Vagina (tissue), 2 donors: ENCODE measurements at places on chromosomes 4 and X. TPM values are rescaled to one million over a fixed set of nuclear protein-coding genes. Genes with fewer than 3 reads are reported as not detected.

The SHROOM2 gene
- 8.8 TPM for total RNA-seq

DNA sequence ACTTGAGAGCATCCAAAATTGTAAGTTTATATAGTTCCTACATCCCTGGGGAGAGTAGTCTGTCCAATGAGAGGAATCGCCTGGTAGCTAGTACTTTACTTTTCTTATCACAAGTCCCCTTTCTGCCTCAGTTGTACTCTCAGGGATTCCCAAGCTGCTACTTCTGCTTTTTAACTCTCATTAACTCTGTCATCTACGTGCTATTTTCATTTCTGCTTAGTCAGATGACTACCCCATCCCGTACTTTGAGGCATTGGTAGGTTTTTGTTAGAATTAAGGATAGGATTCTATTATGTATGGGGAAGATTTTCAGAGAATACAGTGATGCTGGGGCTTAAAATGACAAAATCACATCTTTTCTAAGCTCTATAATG, 24.7 kb downstream of the RBPJ start:
- no peak for DNase-seq

The NKX3-2 gene
- total RNA-seq = 2.9 TPM

DNA sequence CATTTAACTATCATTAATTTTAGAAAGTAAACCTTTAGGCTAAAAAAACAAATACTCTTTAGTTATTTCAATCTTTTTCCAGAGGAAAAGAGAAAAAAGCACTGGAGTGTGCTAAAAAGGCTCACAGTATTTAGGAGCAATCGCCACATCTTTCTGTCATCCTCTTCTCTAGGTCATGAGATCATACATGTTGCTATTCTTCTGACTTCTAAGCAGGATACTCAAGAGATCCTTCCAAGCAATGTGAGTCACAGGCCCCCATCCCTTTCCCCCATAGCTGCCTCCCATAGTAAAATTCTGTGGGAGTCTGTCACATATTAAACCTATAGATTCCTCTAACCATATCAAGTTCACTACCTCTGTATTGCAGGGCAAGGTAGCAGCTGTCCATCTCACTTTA, 7.7 kb downstream of the EDNRA start:
- DNase-seq = no peak

GRCh38 chrX:71636438-71637252, 18.3 kb upstream of the CXCR3 start:
- DNase-seq = no peak

GRCh38 chr4:81352446-81352835, 119.3 kb downstream of the RASGEF1B start:
- no peak for DNase-seq

DNA sequence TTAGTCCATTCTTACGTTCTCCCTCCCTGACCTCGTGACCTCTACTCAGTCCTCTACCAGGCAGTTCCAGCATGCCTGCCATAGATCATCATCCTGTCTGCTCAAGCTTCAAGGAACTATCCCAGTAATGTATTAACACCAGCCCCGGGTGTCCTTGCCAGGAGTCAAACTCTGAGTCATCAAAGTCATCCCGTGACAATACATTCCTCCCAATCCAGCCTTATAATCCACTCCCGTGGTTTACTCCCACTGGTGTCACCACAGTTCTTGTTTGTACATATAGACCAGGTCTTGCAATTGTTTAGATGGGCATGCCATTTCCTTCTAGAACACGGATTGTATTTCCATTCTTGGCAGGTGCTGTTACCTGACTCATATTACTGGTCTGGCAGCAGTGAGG, 68.7 kb upstream of the TAB3 start:
- no peak for DNase-seq

The DNAAF6 gene
- total RNA-seq = not detected

DNA sequence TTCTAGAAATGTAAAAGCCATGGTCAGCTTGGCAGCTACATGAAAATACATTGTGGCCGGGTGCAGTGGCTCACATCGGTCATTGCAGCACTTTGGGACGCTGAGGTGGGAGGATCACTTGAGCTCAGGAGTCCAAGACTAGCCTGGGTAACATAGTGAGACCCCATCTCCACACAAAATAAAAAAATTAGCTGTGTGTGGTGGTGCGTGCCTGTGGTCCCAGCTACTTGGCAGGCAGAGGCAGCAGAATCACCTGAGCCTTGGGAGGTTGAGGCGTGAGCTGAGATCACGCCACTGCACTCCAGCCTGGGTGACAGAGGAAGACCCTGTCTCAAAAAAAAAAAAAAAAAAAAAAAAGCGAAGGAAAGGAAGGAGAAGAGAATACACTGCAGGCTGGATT, 29.0 kb downstream of the RNF212 start:
- DNase-seq = peak; percentile 29

DNA sequence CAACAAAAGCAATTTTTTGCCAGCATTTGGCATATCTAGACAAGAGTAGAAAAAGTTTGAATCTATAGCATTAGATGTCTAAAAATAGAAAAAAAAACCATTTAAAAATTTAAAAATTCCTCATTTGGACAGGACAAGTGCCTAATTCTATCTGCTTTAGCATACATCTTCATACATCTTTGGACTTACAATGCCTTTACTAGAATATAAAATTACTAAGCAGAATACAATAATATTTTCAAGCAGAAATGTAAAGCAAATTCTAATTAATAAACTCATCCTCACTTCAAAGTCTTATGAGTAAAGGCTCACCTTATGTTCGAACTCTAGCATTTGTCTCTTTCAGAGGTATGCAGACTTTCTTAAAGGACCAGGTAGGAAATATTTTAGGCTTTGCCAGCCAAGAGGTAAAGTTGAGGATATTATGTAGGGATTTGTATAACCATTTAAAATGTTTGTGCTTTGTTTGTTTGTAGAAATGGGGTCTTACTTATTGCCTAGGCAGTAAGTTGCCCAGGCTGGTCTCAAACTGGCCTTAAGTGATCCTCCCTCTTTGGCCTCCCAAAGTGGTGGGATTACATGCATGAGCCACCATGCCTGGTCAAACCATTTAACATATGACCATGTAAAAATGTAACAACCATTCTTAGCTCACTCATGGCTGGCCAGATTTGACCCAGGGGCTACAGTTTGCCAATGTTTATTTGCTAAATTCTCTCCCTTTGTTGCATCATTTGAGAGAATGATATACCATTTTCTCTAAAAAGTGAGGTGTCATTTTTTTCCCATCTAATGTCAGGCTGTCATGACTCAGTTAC, 29.1 kb downstream of the UGDH start:
- no peak for DNase-seq

DNA sequence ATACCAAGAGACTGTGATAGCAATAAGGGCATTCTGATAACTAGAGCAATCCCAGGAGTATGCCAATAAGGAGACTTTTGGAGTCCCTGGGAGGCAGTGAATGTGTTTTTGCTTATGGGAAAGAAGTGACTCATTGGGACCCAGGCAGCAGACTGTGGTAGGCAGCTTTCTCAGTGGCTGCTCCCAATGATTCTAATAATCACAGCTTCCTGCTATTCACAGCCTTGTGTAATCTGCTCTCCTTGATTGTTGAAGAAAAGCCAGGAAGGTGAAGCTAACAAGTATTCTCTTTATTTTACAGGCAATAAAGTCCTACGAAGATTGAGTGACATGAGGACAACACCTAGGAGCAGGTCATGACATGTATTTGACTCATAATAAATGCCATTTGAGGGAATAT, 70.3 kb upstream of the DDX60 start:
- no peak for DNase-seq

The NDP gene
- total RNA-seq = 3.7 TPM

GRCh38 chrX:45070116-45071007, 130.3 kb downstream of the DIPK2B start:
- DNase-seq = no peak

DNA sequence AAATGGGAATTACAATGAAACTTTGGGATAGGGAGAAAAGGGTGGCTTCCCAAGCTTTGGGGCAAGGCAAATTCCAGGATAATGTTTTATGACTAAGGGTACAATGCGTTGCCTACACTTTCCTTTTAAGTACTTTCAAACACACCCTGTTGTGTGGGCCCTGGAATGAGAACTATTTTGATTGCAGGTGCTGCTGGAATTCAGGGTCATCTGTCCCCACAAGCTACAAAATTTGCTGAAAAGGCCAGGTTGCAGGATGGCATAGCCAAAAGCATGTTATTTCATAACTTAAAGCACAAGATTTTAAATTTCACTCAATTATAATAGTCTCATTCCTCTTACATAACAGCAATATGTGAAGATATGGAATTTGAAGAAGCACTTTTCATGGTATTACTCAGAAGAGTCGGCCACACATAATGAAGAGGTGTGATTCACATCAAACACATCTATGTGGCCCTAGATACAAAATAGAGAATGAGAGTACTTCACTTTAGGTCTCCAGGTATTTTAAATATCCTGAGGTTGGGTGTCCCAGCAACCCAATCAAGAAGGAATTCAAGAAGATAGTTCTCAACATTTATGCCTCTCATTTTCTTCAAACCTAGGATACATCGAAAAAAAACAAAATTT, 89.3 kb downstream of the APBB2 start:
- DNase-seq = no peak

The RRH gene
- not detected for total RNA-seq
